ENCODE measurements at places on chromosomes 3 and 15.

GRCh38 chr3:149442851-149443544 is 31.5 kb upstream of the TM4SF4 start:
- DNase-seq: peak; percentile 76

GRCh38 chr3:70501561-70501960 is 189.1 kb upstream of the MDFIC2 start:
- no peak for DNase-seq

DNA sequence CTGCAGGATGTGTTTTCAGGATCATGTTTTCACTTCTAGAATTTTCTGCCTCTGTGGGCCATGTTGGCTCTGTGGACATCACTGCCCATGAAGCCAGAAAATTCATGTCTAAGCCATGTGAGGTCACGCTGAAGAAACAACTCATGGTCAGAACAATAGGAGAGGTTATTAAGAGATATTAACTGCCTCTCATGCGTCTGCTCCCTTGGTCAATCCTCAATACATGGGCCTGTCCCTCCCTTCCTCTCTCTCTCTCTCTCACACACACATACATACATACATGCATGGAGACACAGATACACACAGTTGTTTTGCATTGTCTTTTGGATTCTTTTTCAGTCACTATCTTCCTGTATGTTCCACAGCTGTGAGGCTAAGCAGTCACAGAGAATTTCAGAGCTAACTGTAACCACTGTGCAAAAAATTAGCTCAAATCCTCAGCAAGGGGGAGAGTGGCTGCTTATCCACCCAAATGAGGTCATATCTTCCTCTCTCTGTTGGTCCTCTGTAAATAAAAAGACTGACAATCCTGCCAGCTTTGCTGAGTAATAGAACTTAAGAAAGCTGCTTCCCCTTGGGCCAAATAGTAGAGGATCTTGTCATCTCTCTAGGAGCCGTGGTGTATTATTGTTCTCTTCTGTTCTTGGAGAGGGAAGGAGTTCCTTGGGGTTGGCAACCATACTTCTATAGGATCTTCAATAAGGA is 45.6 kb downstream of the LRTM1 start:
- peak; percentile 89 for DNase-seq

DNA sequence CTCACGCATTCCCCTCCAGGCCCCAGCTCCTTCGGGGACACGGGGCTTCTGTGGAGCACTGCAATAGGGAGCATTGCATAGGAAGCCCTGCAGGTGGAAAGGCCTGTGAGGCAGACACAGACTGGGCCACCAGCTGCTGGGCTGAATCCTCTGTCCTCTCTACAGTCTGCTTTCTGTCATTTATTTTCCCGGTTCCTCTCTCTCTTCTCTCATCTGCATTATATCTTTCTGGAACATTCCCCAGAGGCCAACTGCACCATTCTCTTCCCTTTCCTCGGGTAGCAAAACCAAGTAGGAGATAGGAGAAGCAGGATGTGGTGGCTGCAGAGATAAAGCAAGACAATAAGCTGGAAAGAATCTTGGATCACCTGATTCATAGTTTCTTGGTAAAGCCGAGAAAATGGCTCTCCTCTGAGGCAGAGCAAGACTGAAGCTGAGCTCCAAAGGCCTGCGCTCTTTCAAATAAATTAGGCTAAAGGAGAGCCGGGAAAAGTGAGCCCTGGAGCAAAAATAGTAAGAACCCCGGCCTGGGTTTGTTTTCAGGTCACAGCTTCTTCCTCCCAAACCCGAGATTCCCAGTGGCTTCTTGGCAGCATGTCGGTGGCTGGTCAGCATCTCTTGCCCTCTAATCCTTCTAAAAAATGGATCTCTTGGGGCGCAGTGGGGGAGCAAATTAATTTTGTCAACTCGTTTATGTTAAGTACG is 5.3 kb downstream of the TM4SF4 start:
- no peak for DNase-seq

GRCh38 chr3:4398941-4399245 is 68.2 kb downstream of the SUMF1 start:
- DNase-seq: no peak

- DNase-seq: peak; percentile 81
These were observed 402 bp downstream of the WWTR1 start for GRCh38 chr3:149657321-149657925.

GRCh38 chr3:41029356-41029755 is 169.9 kb upstream of the CTNNB1 start:
- DNase-seq: no peak

DNA sequence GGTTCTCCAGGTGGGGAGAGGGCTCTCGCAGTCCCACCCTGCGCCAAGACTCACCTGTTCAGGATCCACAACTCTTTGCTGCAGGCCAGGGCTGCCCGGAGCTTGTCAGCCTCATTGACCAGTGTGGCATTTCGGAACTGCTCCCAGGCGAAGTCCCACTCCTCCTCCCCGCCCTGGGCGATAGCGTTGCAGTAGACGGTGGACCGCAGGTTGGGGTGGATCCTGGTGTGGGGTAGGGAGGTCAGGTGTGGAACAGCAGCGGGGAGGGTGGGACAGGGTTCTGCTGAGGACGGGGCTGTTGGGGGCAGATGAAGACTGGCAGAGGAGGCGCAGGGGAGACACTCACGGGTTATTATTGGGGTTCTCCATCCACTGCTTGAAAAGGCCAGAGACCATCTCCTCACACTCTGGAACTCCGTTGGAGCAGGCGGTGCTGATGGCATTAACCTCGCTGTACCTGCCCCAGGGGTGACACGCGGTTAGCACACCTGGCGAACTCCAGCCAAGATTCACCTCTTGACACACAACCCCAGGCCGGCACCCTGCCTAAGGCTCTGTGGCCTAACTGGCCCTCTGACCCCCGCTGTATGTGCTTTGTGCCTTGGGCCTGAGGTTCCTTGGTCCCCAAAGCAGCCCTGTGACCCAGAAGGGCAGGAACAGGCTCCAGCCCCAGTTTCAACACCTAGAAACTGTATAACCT is 16.1 kb downstream of the MESP2 start:
- DNase-seq: no peak

GRCh38 chr3:161153480-161153879 is 48.3 kb upstream of the B3GALNT1 start:
- DNase-seq: no peak

GRCh38 chr3:149280671-149281349 is 52.6 kb downstream of the TM4SF18 start:
- no peak for DNase-seq

GRCh38 chr3:164155400-164155799 is 922.9 kb downstream of the SI start:
- peak; percentile 56 for DNase-seq

DNA sequence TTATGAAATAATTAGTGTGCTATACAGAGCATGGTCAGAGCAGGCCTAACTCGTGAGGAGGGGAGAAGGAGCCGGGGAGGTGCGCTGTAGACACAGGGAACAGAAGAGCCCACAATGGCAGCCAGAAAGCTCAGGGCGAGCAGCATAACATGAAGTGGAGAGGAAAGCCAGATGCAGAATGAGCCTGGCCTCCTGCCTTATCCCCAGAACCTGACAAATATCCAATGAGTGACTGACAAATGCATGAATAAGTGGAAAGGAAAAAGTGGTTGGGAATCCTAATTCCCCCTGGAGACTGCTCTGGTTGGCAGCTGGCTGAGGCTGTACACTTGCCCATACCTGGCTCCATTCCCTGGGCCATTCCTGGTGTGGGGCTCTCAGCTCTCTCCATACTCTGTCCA is 9.2 kb upstream of the MST1R start:
- no peak for DNase-seq

- DNase-seq: no peak
These were observed 125.7 kb downstream of the DNAJB8 start for GRCh38 chr3:128340904-128341555.

DNA sequence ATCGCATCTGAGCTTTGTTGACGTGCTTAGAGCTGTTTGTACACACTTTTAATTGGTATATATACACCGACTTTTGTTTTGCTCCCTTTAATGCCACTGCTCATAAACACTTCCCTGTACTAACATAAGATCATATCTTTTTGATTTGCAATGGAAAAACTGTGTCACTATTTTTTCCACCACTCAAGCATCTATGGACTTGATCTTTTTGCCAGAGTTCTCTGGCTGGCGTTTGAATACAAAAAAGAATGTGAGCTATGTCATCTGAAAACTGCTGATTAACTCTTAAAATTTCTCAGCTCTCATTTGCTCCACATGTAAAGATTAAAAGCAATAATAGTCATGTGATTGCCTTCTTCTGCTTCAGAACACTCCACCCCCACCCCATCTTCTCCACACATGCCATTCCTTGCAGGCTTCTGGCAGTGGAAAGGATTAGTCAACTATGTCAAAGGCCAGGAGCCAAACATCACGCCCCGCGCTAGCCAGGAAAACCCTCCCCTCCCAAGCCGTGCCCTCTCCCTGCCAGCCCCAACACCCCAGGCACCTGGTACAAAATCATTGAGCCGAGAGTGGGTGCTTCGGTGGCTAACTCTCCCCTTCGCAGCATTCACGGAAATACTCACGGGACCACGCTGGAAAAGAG is 123.4 kb upstream of the MEF2A start:
- peak; percentile 87 for DNase-seq

GRCh38 chr15:41794081-41794480 is 19.8 kb downstream of the MAPKBP1 start:
- no peak for DNase-seq

- no peak for DNase-seq
These were observed 74.4 kb downstream of the CDIN1 start for GRCh38 chr15:36653851-36654250.

DNA sequence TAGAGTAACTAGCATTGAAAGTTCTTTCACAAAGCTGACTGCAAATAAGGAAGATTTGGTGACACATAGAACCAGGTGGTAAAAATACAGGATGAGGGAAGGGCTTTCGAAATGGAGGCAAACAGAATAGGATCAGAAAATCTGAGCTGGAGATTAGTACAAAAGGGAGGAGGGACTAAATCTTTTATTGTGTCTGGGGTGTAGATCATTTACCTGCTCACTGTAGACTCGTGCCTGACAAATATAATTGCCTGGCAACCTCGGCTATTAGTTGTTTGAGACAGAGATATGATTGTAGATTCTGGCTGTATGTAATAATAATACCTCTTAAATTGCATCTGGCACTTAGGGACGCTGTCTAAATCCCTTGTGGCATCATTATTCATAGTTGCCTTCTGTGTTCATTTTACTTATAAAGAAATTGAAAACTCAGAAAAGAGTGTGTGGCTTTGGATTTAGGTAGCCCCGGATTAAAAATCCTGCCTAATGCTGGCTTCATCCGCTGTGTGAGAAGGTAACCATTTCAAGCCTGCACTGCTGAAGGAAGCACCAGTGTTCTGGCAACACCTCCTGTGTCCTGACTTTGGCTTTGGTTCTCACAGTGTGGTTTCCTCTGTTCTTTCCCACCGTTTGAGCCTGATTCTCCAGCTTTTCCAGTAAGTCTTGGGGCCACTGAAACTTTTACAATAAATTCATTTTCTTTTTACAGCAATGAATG is 25.0 kb upstream of the GPR160 start:
- no peak for DNase-seq

DNA sequence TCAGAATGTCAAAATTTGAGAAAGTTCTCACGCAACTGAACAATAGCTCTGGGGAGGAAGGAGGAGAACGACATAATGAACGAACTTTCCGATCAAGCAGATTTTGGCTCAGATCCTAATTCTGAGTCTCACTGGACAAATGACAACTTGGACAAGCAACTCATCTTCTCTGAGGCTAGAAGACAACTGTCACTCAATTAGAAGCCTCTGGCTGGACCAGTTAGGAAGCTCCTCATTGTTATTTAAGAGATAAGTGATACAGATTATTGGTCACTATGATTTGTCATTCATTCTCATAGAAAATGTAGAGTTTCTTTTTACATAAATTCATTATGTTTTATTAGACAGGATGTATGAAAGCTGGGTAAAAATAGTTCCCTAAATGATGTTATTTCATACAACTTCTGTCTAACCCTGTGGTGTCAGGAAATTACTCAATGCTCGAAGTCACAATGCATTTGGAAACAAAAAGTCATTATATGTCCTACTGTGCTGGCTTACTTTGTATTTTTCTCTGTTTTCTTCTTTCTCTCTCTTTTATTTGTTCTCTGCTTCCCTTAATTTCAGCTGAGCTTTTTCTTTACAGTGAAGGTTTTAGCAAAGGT is 11.0 kb upstream of the C3orf49 start:
- DNase-seq: no peak

- no peak for DNase-seq
These were observed 4.8 kb upstream of the ESYT3 start for GRCh38 chr3:138429665-138430064.

- no peak for DNase-seq
These were observed 585.9 kb downstream of the UNC13C start for GRCh38 chr15:54564166-54564565.

GRCh38 chr15:74378848-74379247 is 11.4 kb upstream of the CYP11A1 start:
- no peak for DNase-seq

DNA sequence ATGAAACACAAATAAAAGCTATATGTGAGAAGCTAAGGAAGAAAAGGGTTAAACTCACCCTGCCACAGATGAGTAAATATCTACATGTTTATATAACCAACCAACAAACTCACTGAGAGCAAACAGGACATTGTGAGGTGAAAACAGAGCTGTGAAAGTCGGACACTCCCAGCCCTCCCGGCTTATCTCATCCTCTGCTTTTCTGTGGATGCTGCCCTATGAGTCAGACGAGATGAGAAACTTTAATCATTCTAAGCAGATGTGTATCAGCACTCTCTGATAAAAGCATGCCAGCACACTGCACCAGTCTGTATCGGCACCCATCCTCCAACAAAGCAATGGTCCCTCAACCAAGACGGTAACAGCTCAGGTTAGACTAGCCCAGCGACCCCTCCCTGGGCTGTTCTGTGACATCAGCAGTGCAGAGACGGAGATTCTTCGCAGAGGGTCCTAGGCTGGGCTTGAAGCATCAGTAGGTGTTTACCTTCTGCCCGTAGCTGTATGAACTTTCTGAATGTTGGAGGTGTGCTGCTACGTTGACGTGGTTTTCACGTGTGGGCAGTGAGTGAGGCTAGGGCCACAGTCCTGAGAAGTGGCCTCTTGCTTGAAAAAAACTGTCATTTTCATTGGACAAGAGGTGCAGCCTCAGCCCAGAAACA is 119.8 kb upstream of the ALDH1A3 start:
- DNase-seq: peak; percentile 83

GRCh38 chr3:30688776-30689641 is 82.6 kb downstream of the TGFBR2 start:
- peak; percentile 72 for DNase-seq

GRCh38 chr15:67201136-67201535 is 53.3 kb downstream of the AAGAB start:
- peak; percentile 69 for DNase-seq

- DNase-seq: no peak
These were observed 39.5 kb upstream of the ATP2C1 start for GRCh38 chr3:130854208-130854864.

DNA sequence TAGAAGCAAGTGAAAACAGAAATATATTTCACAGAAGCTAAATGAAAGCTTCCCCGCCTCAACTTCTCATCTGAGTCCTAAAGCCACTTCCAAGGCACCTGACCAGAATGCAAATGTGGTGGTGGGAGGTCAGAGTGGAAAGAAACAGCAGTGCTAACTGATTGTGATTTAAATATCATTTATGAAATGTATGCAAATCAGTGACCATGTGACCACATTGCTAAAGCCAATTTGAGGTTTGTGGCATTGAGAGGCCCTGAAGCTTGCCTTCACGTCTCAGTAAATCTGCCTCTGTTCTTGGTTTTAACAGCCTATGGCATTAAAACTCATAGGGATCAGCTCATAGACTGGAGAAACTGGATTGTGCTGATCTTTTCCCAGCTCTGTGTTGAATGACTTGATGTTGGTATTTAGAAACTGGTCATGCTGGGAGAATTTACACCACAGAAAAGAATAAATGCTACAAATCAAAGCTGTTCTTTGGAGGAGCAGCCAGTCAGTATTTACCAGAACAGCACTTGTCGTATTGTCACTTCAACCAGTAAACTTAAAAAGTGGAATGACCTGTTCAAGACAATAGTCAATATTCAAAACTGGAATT is 481.4 kb upstream of the ALCAM start:
- DNase-seq: peak; percentile 16
